NCI-H2081 (cell line): ENCODE measurements at places on chromosomes 12 and 14.

DNA sequence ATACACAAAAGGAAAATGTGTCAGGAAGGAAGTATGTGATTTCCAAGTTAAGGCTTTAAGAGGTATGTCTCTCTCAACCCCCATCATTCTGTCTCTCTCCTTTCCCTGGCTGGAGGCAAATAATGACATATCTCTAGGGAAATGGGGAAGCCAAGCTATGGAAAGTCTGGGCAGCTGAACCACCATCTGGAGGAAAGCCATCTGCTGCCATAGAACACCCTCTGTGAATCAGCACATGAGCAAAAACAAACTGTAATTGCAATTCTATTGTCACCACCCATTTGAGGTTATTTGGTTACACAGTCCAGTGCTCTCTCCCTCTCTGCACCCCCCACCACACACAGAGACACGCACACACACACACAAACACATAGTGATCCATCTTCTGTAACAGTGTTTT, 766.2 kb downstream of the FLRT2 start:
- DNase-seq = peak; percentile 96

- peak; percentile 22 for DNase-seq
Measured at GRCh38 chr12:24109381-24110039, 160.0 kb upstream of the SOX5 start.

- DNase-seq = no peak
Measured at GRCh38 chr14:32109676-32110547, 32.8 kb downstream of the ARHGAP5 start.

DNA sequence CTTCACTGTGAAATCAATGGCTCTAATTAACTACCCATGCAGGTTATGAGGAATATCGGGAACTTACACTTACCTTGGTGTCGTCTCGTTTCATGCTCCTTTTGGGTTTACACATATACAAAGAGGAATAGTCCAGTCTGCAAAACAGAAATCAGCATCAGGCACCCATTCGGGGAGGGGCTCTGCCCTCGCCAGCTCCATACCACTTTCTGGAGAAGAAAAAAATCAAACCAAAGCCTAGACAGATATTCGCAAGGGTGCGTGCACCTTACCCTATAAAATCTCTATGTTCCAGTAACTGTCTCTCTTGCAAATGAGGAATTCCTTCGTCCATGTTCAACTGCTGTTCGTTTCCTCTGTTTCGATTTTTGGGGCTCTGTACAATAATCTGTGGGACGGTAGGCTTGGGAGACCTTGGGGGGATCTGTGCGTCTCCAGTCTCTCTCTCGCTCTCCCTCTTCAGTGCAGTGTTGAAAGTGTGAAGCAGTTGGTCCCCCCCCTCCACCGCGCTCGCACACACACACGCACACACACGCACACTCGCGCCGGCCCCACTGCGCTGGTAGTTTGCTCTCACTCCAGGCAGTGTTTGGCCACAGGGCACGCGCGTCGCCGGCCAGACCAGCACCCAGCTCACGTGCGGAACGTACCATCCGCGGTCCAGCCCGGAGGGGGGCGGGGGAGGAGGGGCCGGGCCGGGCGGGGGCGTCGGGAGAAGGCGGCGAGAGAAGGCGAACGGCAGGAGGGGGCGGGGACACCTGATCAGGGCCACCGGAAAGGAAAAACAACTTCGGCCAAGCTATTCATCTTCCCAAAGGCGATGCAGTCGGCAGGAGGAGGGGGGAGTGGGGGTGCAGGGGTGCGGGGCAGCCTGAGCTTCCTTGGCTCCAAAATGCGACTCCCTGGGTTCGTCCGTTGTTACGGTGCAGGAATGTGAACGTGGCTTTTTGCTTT, at the start of gene BHLHE41:
Gene BHLHE41 (minus strand): TSS at position 592 of the 954 bp plus-strand sequence. CDS start 258 bp downstream, at position 334.
- no peak for DNase-seq

GRCh38 chr14:32381869-32382268, 52.8 kb downstream of the AKAP6 start:
- DNase-seq = no peak

DNA sequence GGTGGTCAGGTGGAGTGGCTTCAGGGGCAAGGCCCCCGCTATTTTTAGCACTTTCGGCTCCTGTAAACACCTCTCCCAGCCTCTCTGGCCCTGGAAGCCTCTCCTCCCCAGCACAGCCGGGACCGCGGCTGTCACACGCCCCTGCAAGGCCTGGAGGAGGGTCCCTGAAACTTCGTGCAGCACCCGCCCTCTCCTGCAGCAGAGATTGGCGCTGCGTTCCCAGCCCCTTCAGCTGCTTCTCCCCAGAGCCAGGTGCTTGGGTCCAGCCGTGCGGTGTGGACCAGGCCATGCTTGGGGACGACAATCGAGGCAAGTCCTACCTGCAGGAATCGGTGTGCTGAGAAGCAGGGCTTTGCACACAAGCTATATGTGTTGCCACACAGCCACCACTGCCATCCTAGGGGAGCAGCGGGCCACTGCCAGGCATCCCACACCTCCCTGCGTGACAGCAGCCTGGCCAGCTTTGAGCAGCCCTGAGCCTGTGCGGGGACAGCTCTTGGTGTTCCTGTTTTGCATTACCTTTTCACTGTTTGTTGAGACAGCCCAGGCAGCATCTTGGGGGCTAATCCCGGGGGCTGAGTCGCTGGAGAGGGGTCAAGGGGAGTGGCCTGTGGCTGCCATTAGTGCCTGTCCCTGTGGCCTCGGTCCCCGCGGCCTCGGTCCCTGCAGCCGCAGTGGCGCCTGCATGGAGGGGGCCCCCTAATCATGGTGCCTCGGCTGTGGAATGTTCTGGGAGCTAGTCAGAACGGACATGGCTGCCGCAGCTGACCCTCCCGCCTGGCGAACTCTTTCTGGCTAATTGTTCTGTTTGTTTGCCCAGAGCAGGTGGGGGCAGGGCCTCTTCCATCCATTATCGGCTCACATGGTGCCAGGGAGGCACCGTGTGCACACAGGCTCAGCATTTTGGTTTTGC, 27.6 kb upstream of the TRAF3 start:
- DNase-seq = peak; percentile 14

DNA sequence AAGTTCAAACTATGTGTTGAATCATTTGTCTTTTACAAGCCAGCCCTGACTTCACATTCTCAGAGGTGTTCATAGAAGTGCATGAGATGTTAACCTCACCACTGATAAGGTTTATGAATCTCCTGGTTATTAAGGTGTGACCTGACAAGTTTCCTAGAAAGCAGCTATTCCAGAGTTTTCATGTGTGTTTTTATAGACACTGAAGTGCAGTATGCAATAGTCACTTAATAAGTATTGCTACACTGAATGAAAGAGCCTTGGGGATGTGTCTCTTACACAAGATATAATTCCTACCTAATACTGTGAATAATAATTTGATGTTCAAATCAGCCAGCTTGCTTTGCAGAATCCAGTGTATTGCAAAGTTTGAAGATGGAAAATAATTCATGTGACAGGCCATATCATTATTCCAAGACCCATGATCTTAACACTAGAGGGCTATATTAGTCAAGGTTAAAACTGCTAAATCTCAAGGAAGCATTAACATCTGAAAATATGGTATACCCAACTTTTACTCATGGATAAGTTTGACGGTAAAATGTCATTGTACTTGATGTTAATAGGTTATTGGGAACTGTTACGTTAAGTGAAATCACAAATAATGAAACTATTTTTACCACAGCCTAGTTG, 13.0 kb downstream of the SLC25A3 start:
- no peak for DNase-seq

- DNase-seq = no peak
Measured at GRCh38 chr14:94123296-94123695, 6.1 kb downstream of the IFI27L2 start.

GRCh38 chr12:68957273-68957672, 24.3 kb upstream of the CPM start:
- no peak for DNase-seq

- peak; percentile 48 for DNase-seq
Measured at GRCh38 chr12:59084511-59085375, 164.4 kb upstream of the LRIG3 start.

DNA sequence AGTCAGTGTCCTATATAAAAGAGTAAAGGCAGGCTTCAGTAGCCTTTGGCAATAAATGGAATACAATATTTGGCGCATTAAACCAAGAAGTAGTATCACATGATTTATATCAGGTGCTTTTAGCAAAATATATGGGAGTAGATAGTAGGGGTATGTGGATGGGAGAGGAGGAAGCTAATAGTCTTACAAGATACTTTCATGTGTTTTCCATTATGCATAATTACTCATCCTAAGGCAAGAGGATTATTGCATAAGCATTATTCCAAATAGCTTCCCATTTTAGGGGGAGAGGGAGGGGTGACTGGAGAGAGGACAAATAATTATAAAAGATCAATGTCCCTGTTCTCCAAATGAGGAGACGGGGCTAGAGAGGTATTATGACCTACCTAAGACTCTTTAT, 104.3 kb downstream of the DUSP6 start:
- DNase-seq = no peak

DNA sequence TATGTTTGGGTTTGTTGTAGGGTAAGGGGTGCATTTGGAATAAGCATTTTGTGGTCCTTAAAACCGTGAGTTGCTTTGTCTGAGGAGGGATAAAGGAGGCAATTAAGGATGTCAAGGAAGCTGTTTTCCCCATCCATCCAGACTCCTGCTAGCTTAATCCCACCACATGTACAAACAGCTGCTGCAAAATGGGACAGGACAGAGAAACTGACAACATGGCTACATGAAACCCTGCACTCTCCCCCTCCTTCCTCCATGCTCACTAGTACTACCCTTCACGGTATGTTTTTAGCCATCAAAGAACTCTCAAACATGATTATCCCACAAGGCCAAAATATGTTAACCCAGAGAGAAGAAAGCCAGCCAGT, 20.6 kb downstream of the ST8SIA1 start:
- DNase-seq = no peak

GRCh38 chr12:57934819-57935218, 6.5 kb upstream of the ATP23 start:
- DNase-seq = no peak

- DNase-seq = no peak
Measured at GRCh38 chr12:117202033-117202432, 11.8 kb upstream of the FBXO21 start.

DNA sequence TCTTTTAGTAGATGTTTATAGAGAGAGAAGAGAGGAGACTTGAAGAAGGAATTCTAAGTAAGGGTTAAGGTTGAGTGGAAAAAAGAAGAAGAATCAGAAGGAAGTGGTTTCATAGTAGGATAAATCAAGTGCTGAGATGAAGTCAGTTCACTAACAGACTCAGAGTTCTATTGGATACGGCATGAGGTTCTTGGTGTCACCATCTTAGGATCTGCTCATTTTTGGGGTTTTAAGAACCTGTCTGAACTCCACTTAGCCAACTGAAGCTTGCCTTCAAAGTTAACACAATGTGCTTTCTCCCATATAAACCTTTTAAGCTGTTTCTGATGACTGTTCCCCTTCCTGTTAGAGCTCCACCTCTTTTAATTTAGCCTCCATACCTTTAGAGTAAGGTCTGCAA, 152.6 kb downstream of the PRKCH start:
- DNase-seq = no peak

GRCh38 chr14:49970474-49971147, 77.7 kb downstream of the ARF6 start:
- DNase-seq = no peak

GRCh38 chr14:105885561-105886320, 359.4 kb downstream of the TMEM121 start:
- no peak for DNase-seq

DNA sequence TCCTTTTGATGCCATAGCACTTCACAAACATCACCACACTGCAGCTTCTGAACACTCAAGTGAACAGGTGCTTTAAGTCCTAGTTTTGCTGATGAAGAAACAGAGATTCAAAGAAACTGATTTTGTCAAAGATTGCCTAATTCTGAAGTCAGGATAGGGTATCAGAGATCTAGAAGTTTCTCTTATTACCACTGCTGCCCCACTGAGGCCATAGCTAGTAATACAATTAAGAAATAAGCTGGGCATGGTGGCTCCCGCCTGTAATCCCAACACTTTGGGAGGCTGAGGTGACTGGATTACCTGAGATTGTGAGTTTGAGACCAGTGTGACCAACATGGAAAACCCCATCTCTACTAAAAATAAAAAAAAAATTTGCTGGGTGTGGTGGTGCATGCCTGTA, 458.3 kb upstream of the SEL1L start:
- DNase-seq = no peak

DNA sequence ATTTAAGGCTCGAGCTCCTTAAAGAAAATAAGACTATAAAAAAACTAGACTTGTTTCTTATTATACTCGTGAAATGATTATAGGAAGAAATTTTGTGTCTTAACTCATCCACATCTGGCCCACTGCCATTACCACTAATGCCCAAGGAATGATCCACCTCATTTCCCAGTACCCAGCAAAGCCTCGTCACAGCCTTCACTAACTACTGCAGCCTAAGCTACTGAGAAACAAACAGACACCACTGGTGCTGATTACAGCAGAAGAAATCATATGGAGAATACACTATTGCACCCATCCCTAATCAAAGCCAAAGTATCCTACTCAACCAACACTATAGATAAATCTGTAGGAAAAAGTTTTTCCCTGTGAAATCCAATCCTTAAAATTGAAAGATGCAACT, 205.3 kb upstream of the NAV3 start:
- no peak for DNase-seq

- DNase-seq = no peak
Measured at GRCh38 chr12:128402486-128403243, 135.7 kb downstream of the TMEM132C start.

DNA sequence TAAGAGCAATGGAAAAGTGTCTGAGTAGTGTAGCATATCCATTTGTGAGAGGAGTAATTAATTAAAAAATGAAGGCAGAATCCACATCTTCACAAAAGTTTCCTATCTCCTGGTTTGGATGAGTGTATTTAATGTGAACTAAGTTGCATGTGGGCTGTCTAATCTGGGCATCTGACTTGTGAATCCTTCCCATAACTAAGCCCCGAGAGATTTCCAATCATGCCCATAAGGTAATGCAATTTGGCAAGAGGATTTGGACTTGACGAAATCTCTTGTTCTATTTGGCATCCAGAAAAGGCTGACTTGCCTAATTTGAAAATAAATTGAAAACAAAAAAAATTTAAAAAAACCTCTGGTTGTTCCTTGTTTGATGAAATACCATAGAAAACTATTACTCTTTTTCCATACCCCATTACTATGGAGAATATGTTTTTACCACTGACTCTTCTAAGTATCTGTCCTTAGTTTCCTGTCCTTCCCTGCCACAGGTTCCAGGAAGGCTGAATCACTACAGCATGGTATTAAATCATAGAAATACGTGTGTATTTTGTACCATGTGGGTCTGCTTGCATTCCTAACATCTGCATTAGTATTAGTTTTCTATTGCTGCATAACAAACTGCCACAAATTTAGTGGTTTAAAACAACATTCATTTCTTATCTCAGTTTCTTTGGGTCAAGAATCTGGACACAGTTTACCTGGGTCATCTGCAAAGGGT, 48.4 kb downstream of the ETV6 start:
- no peak for DNase-seq

GRCh38 chr14:71665157-71665556, 267.1 kb upstream of the RGS6 start:
- DNase-seq = no peak

- no peak for DNase-seq
Measured at GRCh38 chr14:97179573-97179972, 382.4 kb downstream of the VRK1 start.
